Naive thymus-derived CD8-positive, alpha-beta T cell (primary cell): ENCODE measurements at places on chromosomes 16 and 17.

GRCh38 chr16:4936991-4937781, at the start of gene PPL:
PPL (minus strand) TSS chr16:4937148; CDS start chr16:4937045, 103 bp downstream.
- no peaks in the 10 kb centered on the region for H3K36me3 ChIP-seq
- H3K27me3 ChIP-seq = peaks cover 49% of the 10 kb centered on the region
- no peak within 1 kb of the TSS for H3K27ac ChIP-seq
- H3K4me1 ChIP-seq = peaks cover 4% of the 10 kb centered on the region
- H3K4me3 ChIP-seq = peak within 1 kb of the TSS; percentile 20

DNA sequence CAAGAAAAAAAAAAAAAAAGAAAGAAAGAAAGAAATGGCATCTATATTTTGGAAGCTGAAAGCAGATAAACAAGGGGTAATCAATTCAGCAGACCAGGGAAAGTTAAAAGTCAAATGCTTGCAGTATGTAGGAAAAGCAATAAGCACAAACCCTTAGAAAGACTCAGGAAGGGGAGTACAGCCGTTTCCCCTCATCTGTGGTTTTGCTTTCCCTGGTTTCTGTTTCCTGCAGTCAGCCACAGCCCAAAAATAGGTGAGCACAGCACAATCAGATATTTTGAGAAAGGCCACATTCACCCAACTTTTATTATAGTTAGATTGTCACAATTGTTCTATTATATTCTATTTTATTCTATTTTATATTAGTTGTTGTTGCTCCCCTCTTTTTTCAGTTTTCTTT, 14.4 kb upstream of the ALOX12 start:
- H3K4me3 ChIP-seq = peak overlapping the region; percentile 29
- no peak for DNase-seq
- H3K36me3 ChIP-seq = no peaks in the 10 kb centered on the region
- no peak overlapping the region for H3K27ac ChIP-seq

- H3K36me3 ChIP-seq = no peaks in the 10 kb centered on the region
- no peak for DNase-seq
- peak overlapping the region; percentile 98 for H3K27ac ChIP-seq
- peaks cover 74% of the 10 kb centered on the region for H3K4me1 ChIP-seq
- peak overlapping the region; percentile 1 for H3K4me3 ChIP-seq
These were observed 4.4 kb upstream of the BCL6B start for GRCh38 chr17:7018331-7018964.

DNA sequence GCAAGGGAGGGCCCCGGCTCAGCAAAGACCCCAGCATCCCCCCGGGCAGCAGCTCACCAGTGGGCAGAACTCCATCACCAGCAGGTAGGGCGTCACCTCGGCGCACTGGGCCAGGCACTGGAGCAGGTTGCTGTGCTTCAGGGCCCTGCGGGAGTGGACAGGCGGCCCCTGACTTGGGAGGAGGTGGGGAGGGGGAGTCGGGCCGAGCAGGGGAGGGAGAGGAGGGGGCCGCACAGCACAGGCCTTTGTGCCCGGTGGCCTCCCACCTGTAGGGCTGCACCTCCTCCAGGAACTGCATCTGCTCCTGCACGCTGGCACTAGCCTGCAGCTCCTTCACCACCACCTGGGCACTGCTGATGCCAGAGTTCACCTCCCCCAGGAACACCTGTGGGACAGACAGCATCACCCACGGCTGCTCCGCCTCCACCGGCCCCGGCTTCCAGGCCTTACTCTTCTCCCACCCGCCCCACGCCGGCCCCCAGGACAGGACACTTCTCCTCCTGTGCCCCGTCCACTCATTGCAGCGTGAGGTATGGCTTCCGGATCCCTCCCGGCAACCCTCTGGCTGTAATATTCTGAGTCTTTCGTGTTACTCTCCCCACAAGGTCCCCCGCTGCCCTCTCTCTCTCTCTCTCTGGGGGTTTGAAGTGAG, 37.7 kb upstream of the PVALEF start:
- H3K4me1 ChIP-seq = no peaks in the 10 kb centered on the region
- H3K27me3 ChIP-seq = no peaks in the 10 kb centered on the region
- H3K27ac ChIP-seq = no peak overlapping the region
- H3K36me3 ChIP-seq = no peaks in the 10 kb centered on the region
- no peak overlapping the region for H3K4me3 ChIP-seq

GRCh38 chr17:14427900-14428647, 127.2 kb downstream of the HS3ST3B1 start:
- no peaks in the 10 kb centered on the region for H3K36me3 ChIP-seq
- peak overlapping the region; percentile 91 for H3K4me3 ChIP-seq
- no peaks in the 10 kb centered on the region for H3K27me3 ChIP-seq
- DNase-seq = peak; percentile 69
- H3K4me1 ChIP-seq = peaks cover 62% of the 10 kb centered on the region

DNA sequence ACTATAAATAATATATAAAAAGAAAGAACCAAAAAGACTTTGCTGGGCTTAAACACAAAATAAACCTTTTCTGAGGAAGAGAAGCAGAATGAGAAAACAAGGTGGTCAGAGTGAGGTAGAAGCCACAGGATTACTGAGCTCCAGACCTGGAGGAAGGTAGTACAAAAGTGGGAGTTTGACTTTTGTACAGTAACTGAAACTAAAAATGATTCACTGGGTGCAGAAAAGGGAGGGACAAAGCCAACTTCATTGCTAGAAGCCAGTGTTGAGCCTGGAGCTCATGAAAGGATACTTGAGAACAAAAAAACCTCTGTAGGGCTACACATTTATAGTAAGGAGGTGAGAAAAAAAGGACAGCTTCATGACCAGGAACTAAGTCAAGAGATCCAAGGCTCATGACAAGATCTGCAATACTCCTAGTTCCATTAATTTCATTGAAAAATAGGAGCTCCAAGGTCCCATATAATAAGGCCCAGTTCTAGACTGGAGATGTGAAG, 45.5 kb downstream of the PKD1L3 start:
- peaks cover 7% of the 10 kb centered on the region for H3K4me1 ChIP-seq
- no peak overlapping the region for H3K27ac ChIP-seq
- DNase-seq = no peak
- H3K27me3 ChIP-seq = peaks cover 4% of the 10 kb centered on the region

GRCh38 chr17:1970843-1971384, 54.2 kb downstream of the RTN4RL1 start:
- H3K4me3 ChIP-seq = no peak overlapping the region
- no peak for DNase-seq
- peaks cover 6% of the 10 kb centered on the region for H3K27me3 ChIP-seq
- no peak overlapping the region for H3K27ac ChIP-seq
- H3K36me3 ChIP-seq = no peaks in the 10 kb centered on the region
- H3K4me1 ChIP-seq = peaks cover 25% of the 10 kb centered on the region
